ENCODE measurements at places on chromosomes 2 and 18. TPM values are rescaled to one million over a fixed set of nuclear protein-coding genes. Genes with fewer than 3 reads are reported as not detected.

DNA sequence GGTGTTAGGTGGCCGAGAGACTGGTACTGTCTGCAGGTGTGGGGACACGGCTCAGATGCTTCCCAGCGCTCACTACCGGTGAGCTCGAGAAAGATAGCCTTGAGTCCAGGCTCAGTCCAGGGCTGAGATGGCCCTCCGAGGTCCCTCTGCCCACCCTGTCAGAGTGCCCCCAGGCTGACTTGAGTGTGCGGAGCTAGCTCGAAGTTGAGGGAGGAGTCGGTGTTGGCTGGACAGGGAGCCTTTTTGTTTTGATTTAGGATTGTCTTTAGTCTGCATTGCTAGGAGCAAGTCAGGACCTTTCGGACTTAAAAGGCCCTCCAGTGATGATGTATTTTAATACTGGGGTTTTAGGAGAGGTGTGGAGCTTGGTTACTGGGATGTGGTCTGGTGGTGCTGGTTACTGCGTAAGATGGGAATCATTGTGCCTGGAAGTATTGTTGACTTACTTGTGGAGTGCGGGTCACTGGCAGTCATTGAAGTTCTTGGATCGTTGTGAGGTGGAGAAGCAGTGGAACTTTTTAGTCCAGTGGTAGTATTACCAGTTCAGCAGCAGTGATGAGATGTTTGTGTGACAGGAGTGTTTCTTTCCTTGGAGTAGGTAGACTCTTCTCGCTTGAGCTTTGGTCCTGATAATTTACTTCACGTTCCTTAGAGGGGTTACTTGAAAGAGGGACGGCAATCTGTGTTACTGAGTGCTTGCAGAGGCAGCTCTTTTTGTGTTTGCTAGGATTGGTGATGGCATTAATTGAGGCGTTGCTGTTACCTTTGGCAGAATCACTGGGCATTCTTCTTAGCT lies 633 bp downstream of the KIAA1328 start:
- no peak for DNase-seq

DNA sequence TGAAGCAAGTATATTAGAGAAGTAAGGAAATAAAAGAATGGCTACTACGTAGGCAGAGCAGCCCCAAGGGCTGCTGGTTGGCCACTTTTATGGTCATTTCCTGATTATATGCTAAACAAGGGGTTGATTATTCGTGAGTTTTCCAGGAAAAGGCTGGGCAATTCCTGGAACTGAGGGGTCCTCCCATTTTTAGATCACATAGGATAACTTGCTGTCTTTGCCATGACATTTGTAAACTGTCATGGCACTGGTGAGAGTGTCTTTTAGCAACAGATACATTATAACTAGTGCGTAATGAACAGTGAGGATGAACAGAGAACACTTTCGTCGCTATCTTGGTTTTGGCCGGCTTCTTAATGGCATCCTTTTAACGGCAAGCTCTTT lies 2.6 kb upstream of the UBE2F start:
- no peak for DNase-seq

- DNase-seq = no peak
Observed at GRCh38 chr2:163859951-163860350, 124.1 kb upstream of the FIGN start.

- DNase-seq = no peak
Observed at GRCh38 chr2:147037048-147037447, 807.8 kb upstream of the ACVR2A start.

DNA sequence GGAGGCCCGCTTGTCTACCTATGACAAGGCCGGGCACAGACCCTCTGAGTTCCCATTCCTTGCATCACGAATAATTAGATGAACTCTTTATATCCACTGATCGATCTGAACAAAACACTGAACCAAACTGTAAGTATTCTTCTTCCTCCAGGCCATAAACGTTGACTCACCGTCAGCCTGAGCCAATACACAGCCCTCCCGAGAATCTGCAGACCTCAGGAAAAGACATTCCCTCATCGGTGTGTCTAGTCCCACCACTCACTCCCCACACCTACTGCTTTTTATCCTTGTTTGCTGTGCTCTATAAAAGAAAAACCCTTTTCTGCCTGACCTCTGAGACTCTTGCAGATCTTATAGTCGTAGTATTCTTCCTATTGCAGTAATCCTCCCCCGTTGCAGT lies 41.0 kb downstream of the TMEM87B start:
- DNase-seq = no peak

GRCh38 chr2:59236723-59237122 lies 995.6 kb upstream of the FANCL start:
- DNase-seq = no peak

GRCh38 chr2:28400419-28400818 lies 7.8 kb downstream of the FOSL2 start:
- no peak for DNase-seq

DNA sequence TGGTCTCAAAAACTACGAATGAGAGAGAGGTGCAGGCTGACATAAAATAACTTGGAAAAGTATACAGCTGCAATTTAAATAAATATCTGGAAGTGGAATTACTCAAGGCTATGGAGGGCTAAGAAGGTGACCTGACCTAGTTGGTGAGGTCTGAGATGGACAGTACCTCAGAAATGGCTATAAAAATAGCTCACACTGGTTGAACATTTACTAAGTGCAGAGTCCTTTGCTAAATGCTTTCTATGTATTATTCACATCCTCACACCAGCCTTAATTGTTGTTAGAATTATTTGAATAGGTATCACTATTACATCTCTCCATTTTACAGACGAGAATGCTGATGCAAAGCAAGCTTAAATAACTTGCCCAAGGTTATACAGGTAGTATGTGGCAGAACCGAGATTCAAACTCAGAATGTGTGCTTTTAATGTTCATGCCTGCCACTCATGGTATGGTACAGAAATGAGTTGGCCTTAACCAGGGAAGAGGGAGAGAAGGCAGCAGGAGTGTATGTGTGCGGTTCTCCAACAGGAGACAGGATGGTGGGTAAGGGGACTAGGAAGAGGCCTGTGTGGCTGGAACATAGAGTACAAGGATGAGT lies 37.4 kb downstream of the MRPL44 start:
- DNase-seq = no peak

DNA sequence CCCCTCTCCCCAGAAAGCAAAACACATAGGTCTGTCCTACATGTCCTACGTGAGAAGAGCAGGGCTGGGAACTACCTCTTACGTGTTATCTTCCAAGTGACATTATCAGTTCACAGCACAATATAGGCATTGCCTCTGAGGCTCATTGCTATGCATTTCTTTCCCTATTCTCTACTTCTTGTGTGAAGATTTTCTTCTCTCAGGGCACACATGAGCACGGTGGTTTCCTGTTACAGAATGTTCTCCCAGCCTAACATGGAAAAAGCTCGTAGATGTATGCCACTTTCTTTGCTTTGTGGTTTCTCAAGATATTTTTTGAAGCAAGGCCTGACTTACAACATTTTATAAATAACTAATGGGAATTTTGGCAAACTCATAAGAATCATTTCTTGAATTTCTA lies 19.4 kb upstream of the DSC3 start:
- no peak for DNase-seq

DNA sequence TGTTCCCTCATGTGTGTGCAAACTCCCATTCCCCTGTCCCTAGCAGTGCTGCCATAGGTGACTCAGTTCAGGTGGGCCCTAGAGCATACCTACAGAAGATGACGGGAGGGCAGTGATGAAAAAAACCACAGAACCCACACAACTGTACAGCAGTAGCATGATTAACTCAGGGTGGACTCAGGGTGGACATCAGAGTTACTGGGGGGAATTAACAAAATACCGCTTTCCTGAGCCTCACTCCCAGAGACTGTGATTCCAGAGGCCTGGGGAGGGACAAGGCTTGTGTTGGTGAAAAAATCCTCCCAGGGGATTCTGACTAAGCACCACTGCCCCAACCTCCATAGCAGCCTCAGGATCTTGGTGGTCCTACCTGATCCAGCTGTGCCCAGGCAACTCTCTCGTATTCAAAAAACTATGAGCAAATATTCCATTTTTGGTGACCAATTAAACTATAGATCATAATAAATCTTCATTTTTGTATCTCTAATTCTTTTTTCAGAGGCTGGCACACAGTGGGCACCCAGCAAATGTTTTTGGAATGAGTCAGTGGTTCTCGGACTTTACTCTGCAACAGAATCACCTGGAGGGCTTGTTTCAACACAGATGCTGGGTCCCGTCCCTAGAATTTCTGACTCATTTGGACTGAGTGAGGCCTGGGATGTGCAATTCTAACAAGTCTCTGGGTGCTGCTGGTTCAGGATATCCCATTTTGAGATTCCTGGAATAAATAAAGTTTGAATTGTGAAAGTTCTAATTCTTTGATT lies 84.1 kb upstream of the NABP1 start:
- DNase-seq = no peak

- DNase-seq = no peak
Observed at GRCh38 chr18:41860987-41861386, 94.0 kb upstream of the PIK3C3 start.

GRCh38 chr2:102119255-102119654 lies 23.3 kb upstream of the IL1R1 start:
- DNase-seq = no peak

GRCh38 chr2:19352946-19353720 lies 5.3 kb downstream of the OSR1 start:
- no peak for DNase-seq

DNA sequence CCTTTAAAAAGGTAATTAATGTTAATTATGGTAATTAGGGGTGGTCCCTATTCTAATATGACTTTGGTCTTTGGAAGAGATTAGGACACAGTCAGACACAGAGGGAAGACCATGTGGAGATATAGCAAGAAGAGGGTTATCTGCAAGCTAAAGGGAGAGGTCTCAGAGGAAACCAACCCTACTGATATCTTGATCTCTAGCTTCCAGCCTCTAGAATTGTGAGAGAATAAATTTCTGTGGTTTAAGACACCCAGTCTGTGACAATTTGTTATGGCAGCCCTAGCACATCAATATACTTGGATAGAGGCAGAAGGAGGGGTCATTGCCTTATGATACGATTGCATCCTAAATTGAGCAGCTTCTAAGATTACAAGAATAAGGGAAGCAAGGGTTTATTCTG lies 21.3 kb upstream of the NT5C1B start:
- no peak for DNase-seq

GRCh38 chr18:67525328-67526099 lies 9.0 kb upstream of the DSEL start:
- no peak for DNase-seq

GRCh38 chr2:176146101-176146500 lies 5.2 kb upstream of the HOXD4 start:
- no peak for DNase-seq

- no peak for DNase-seq
Observed at GRCh38 chr18:32958746-32959145, 185.9 kb upstream of the KLHL14 start.

DNA sequence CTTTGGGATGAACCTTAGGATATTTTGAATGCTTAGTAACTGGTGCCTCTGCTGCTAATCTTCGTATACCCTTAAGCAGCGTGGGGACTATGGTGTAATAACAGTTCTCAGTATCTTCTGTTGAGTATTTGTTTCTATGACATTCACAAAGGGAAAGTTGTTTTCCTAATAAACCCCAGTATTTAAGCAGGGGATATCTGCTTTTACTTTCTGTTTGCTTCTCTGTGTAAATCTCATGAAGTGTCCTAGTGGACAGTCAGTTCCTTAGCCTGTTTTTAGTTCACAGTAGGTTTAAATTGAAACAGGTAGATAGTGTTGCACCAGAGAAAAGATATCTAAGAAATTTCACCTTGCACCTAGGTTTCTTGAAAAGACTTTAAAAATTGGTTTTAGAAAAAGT lies 14.9 kb downstream of the KIAA1328 start:
- DNase-seq = no peak

DNA sequence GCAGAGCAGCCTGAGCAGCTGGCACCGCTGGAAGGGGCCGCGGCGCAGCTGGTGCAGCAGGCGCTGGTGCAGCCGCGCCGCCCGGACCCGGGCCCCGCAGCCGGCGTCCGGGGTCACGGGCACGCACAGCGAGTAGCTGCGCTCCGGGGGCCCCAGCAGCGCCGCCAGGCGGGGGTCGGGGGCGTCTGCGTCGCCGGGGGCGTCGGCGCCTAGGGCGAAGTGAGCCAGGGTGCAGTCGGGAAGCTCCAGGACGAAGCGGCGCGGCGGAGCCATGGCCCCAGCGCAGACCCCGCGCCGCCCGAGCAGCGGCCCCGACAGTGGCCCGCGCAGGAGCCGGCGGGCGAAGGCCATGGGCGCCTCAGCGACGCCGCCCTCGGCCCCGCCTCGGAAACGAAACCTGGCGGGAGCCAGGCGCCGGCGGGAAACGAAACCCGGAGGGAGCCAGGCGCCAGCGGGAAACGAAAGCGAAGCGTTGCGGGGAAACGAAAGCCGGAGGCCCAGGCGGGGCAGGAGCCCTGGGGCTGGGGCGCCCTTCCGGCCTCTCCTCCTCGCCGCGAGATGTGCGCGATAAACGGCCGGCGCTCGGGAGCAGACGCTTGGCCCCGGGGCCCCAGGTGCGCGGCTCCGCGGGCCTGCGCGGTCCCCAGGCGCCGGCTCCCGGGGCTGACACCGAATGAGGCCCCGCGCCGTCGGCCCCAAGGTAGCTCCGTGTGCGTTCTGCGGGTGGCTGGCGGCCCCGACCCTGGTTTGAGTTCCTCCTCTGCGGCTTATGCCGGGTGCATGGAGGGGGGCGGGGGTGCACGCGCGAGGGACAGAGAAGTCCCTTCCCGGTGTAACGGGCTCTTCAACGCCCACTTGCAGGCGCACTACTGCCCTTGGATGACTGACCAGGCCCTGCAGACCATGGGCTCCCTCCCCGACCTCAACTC lies at the start of gene CMPK2:
Gene CMPK2, minus strand, starts transcription at position 562 of the 929 bp plus-strand sequence. Its CDS starts 211 bp downstream, at position 351.
- peak; percentile 41 for DNase-seq

- DNase-seq = no peak
Observed at GRCh38 chr2:54899576-54900200, 150.6 kb downstream of the RTN4 start.

GRCh38 chr2:240509667-240510512 lies 47.9 kb downstream of the ANKMY1 start:
- no peak for DNase-seq

PELI1 gene
- 211 TPM for total RNA-seq

NDUFB3 gene
- total RNA-seq = 115 TPM

MROH2A gene
- not detected for total RNA-seq

GNLY gene
- not detected for total RNA-seq

ADRA2B gene
- total RNA-seq = 0.11 TPM

NAT8 gene
- total RNA-seq = not detected

LRRC30 gene
- not detected for total RNA-seq

ANKRD36C gene
- total RNA-seq = 93.4 TPM
